Germinal center (tissue), 1 donor: ENCODE measurements at places on chromosomes 7 and 10.
A peak's percentile ranks its signal among the peaks of the same experiment; 100 is the strongest.

DNA sequence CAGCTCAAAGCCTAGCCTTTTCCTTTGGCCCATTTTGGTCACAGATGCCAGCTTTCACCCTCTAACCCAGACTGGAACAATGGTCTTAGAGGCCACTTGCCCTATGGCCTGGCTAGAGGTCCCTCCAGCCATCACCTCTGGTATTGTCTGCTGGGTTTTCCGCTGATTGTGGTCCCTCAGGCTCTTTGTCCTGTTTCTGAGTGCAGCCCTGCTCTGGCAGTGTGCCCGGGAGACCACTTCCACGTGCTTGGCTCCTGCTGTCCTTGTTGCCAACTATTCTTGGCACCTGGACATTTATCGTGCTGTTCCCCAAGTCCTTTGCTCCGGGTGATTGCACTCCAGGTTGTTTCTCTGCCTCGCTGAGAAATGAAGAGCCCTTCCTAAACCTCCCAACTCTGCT, 53.3 kb upstream of the FAM180A start:
- no peak for DNase-seq

- DNase-seq = no peak
Measured at GRCh38 chr10:80452069-80452468, 2.0 kb upstream of the TSPAN14 start.

DNA sequence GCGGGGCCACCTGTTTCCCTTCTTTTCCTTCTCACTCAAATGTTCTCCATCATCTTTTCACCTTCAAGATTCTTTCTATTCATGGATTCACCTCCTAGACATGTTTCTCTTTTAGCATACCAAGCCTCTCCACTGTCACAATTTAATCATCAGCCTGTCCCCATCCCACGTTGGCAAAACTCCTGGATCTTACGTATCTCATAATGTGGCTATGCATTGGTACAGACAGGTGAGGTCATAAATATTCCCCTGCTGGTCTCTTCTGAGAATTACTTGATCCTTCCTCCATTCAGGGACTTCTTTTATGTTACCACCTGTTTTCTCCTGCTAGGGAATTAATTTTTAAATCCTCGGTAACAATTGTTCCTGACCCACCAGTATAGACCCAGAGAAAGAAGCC, 262.6 kb upstream of the NEBL start:
- no peak for DNase-seq

- no peak for DNase-seq
Measured at GRCh38 chr7:132541656-132542055, 34.6 kb downstream of the PLXNA4 start.

- DNase-seq = no peak
Measured at GRCh38 chr7:21605008-21605585, 62.3 kb downstream of the DNAH11 start.

- peak; percentile 46 for DNase-seq
Measured at GRCh38 chr7:100156331-100157068, 2.0 kb downstream of the TRAPPC14 start.

- DNase-seq = no peak
Measured at GRCh38 chr10:107362306-107362705, 197.8 kb upstream of the SORCS1 start.
